ENCODE measurements at places on chromosomes 5 and 9.

DNA sequence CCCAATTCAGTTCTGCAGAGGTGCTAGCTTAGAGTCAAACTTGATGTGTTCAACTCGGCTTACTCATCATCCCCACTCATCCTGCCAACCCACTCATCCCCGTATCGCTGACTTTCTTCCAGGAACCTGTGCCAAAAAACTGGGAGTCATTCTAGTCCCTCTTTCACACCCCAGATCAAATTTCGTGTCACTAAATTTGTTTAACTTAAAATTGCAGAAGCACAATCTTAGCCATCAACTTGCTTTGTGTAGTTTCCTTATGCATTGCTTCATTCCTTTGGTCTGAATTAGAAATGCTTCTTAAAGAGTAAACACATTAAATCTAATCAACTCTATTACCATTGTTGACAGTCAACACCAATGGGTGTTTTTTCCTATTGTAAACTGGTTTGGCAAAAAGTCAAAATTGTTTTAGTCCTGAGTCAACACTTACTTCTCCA lies 162.4 kb downstream of the TTC39B start:
- no peak for DNase-seq

GRCh38 chr5:58921159-58921558 lies 338.3 kb downstream of the RAB3C start:
- no peak for DNase-seq

- DNase-seq = no peak
Observed at GRCh38 chr9:92295827-92296258, 2.3 kb upstream of the IARS1 start.

DNA sequence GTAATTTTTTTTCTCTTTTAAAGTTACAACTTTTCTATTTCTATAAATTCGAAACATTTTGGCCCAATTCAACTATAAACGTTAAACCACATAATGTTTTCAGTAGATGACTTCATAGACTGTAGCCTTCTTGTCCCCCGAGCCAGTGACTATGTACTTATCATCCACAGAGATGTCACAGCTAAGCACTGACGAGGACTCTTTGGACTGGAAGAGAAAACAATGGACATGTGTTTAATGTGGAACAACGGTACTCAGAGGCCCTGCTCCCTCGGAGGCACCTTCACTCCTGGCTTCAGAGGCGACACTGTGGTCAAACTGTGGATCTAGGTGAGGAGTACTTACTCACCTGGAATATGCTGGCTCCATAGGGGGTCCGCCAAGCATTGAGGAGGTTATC lies 105.2 kb downstream of the TLE1 start:
- DNase-seq = no peak

GRCh38 chr5:50564558-50564957 lies 101.9 kb upstream of the PARP8 start:
- no peak for DNase-seq

DNA sequence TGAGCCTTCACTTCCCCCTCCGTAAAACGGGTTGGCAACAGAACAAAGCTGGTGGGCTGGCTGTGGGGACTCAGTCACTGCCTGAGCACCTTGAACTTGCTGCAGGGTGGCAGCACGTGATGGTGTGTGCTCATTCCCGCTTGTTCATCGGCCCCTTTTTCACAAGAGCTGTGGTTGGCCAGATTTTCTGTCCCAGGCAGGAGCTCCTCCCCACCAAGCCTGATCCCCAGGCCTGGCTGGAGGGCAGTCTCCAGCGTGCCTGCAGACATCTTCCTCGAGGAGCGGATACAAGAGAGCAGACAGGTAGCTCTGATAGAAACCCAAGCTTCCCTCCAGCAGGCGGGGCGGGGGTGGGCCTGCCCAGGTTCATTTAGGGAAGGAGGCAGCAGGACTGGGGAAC lies 61.9 kb upstream of the ORM1 start:
- no peak for DNase-seq

DNA sequence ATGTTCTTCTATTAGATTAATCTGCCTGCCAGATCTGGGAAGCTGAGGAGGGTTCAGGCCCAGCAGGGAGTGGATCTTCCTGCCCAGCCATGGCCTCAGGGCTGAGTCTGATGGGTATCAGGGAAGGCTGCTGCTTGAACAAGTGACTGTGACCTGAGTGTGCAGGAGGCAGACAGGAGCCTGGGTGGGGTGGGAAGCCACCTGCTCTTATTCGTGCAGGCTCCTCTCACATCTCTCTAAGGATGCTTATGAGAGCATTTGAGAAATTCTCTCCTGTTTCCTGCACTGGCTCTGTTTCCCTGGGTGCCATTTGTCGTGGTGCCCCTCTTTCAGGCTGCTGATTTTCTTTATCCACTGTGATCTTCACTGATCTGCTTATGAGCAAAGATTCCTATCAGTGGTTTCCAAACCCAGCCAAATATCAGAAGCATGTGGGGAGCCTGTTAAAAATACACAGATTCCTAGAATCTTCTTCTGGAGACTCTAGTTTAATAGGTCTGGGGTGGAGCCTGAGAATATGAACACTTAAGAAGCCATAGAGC lies 2.1 kb downstream of the RGS3 start:
- DNase-seq = no peak

- DNase-seq = no peak
Observed at GRCh38 chr9:27053369-27054022, 48.0 kb upstream of the LRRC19 start.

- no peak for DNase-seq
Observed at GRCh38 chr9:88819476-88819875, 171.8 kb upstream of the S1PR3 start.

DNA sequence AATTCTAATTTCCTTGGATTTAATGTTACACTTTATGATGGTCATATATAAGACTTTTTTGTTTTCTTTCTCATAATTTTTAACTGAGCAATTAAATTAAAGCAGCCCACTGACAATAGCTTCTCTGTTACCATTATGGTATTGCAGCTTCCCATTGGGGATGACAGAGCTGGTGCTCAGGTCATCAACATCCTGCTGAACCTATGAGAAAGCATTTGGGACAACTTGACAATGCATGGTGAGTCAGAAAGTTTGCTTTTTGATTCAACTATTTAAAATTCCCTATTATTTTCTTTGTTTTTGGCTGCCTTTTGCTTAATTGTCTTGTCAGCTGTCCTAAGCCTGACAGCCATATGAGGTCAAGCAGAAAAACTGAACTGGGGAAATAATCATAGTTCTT lies 487.4 kb upstream of the RIOK2 start:
- no peak for DNase-seq

DNA sequence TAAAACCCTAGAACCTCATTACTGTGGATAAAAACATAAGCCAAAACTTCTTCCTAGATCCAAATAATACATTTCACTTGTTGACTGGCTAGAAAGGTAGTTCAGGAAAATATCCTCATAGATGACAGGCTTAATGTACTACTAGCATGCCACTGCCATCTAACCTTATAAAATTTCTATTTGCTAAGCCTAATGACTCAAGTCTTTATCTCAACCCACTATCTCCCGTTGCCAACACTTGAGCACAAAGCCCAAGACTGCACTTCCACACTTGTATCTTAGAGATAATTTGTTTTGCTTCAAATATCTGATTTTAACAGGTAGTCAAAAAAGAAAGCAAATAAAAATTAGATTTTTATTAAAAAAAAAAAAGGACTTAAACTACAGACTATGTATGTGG lies 42.7 kb downstream of the FBXL17 start:
- DNase-seq = no peak

DNA sequence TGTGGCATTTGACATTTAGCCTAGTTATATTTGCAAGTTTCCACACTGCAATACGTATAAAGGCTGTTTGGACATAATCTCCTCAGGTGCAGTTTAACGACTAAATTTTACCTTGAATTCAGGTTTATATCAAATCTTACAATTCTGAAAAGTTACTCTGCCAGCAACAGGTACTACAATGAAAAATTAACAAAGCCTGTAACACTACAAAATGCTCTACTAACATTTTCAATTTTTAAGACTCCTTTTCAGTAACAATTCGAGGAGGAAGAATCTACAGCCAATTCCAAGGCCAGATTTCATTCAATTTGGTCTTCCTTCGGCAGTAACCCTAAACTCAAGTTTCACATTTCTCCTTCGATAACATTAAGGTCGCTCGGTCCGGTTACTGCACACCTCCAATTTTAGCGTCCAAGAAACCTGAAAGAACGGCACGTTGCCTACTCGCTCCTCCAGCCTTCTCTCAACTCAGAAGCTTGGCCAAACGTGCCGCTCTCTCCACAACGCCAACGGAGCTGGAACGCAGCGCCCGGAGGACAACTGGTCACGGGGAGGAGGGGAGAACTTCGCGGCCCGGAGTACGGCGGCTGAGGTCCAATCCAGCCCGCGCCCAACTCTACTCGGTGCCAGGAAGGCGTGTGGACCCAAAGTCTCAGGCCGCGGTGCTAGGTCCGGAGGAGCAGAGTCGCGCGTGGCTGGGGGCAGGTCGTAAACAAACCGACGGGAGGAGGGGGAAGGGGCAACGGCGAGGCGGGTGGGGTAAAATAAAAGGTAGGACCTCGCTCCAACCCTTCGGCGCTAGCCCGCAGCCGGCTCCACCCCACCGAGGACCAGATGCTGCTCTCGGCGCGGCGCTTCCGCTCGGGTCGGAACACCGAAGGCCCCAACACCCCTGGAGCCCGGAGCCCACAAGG lies 681 bp downstream of the FNIP1 start:
- peak; percentile 34 for DNase-seq

- peak; percentile 16 for DNase-seq
Observed at GRCh38 chr5:171336521-171337209, 27.6 kb downstream of the TLX3 start.

DNA sequence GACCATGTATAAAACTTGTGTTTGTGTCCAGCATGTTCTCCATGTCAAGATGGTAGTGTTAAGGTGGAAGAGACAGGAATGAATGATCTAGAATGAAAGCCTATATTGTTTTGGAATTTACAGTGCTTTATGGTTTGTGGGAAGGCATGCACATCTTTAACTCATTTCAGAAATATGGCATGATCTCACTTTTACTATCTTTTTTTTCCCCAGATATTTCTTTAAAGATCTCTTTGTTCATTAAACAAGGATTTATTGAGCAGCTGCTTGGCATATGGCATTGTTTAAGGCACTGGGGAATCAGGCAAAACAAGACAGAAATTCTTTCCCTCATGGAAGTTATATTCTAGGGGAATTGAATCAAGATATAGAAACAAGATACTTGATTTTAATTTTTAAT lies 51.7 kb downstream of the SLC12A2 start:
- DNase-seq = no peak

DNA sequence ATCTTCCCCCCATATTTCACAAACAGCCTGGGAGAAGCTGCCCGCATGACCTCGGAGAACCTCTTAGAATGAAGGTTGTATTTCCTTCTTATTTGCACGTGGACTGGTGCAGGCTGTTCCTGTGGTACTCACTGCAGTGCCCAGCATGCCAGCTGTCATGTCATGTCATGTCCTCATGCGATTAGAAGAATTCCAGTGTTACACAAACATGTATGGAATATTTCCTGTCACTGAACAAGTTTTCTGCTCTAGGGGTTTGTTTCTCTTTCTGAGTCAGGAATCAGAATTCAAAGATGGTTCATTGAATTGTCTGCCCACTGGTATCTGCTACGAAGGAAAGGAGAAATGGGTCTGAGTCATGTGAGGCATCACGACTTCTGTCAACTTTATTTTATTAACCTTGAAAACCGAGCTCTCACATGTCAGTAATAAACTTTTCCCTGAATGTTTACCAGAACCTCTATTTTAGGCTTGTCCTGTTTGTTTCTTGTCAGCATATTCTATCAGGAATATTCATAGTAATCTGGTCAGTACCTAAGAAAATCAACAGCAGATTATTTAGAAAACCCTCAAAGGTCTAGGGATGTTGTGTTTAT lies 415.6 kb downstream of the GADD45G start:
- DNase-seq = no peak

- DNase-seq = no peak
Observed at GRCh38 chr5:151700296-151700695, 13.6 kb upstream of the SPARC start.

GRCh38 chr9:124708074-124708473 lies 63.0 kb downstream of the NR6A1 start:
- DNase-seq = no peak

DNA sequence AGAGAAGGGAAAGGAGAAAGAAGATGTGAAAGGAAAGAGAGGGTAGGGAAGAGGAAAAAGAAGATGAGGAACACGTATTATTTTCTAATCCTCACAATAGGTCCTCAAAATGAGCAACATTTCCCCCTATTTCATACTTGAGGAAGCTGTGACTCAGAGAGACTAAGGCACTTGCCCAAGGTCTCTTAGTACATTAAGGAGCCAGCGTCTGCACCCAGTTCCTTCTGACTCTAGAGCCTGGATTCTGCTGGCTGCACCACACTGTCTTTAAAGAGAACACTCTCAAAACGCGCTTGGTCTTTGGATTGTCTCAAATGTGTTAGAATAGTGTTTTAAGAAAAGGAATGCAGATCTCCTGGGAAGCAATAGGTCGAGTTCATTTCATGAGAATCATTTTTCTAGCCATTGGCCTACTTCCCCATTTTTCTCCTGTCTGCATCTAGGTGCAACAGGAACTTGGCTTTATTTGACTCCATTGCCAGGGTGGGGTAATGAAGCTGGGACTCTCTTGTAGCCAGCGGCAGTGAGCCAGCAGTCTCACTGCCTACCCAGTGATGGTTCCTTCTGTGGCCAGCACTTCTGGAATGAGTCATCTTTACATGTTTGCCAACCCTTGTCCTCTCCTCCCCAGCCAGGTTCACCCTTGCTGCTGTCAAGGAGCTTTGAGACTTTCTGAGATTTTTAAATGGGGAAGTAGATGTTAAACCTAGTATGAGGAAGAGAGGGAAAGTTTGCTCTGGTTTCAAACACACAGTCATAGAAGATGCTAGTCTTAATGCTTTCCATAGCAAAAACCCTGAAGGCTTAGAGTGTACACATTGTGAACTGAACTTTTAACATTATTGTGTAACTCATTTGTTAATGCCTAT lies 82.7 kb downstream of the DOCK8 start:
- DNase-seq = no peak

DNA sequence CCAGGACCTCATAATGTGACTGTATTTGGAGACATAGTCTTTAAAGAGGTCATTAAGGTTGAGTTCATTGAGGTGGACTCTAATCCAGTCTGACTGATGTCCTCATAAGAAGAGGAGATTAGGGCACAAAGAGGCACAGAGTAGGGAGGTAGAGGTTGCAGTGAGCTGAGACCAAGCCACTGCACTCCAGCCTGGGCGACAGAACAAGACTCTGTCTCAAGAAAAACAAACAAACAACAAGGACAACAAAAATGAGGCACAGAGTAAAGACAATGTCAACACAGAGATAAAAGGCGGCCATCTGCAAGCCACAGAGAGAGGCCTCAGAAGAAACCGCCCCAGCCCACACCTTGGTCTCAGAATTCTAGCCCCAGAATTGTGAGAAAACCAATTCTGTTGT lies 17.0 kb upstream of the TDRD7 start:
- DNase-seq = no peak

DNA sequence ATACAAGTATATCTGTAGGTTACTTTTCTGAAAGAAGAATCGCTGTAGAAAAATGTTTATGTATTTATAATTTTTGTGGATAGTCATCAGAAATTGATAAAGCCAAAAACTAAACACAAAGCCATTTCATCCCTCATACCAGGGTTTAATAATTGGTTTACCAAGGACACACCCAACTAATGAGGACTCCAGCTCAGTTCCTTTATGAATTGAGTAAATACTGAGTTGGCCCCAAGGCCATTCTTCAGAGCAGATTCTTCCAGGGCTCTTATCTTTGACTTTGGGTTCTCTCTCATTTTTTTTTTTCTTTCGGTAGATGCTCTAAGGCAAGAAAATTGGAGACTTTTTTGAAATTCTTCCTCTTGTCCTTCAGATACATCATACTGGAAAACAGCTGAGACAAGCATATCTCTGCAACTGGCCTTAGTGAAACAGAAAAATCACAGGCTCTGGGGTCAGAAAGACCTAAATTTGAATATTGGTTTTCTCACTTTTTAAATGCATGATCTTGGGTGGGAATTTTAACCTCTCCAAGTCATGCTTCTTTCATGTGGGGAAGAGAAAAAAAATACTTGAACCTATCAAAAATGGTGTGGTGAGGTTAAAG lies 401.8 kb downstream of the ARHGEF28 start:
- no peak for DNase-seq

Data from activated naive CD4-positive, alpha-beta T cell treated with anti-CD3 and anti-CD28 coated beads, Interleukin-2, amount 50 U/mL, for 16 hours (primary cell).